CD14-positive monocyte (primary cell): ENCODE measurements at places on chromosomes 1 and 21. TPM values are rescaled to one million over a fixed set of nuclear protein-coding genes. Genes with fewer than 3 reads are reported as not detected.

DNA sequence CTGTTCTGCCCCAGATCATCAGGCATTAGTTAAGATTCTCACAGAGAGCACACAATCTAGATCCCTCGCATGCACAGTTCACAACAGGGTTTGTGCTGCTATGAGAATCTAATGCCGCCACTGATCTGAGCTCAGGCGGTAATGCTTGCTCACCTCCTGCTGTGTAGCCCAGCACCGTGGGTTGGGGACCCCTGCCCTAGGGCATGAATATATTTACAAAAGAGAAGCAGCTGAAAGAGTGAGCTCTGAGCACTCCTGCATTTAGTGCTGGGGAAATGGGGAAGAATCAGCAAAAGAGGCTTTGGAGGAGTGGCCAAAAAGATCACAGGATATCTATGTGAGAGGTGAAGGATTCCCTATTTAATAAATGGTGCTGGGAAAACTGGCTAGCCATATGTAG, 5.6 kb downstream of the CFAP57 start:
- H3K27me3 ChIP-seq: no peaks in the 10 kb centered on the region
- H3K36me3 ChIP-seq: no peaks in the 10 kb centered on the region
- no peak for DNase-seq
- no peaks in the 10 kb centered on the region for H3K4me1 ChIP-seq

DNA sequence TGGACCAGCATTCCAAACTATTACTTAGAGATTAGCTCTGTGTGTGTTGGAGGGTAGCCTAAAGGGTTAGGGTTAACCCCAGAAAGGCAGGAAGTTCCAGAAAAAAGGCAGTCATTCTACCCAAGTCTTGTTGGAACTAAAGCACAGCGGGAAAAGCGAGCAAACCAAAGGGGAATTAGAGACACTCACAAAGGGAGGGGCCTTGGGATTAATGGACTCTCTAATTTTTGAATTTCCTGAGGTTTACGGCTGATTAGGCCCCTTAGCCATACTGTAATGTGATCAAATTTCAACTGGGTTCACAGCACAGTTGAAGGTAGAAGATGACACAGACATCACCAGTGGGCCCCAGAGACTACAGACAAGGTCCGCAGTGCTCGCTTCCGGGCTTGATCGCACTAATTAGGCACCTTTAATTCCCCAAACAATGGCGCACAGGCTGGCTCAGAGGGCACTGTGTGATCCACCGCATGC, 28.3 kb downstream of the CAPZB start:
- peaks cover 20% of the 10 kb centered on the region for H3K36me3 ChIP-seq
- H3K27ac ChIP-seq: no peak overlapping the region
- H3K4me1 ChIP-seq: peaks cover 22% of the 10 kb centered on the region
- no peak for DNase-seq

DNA sequence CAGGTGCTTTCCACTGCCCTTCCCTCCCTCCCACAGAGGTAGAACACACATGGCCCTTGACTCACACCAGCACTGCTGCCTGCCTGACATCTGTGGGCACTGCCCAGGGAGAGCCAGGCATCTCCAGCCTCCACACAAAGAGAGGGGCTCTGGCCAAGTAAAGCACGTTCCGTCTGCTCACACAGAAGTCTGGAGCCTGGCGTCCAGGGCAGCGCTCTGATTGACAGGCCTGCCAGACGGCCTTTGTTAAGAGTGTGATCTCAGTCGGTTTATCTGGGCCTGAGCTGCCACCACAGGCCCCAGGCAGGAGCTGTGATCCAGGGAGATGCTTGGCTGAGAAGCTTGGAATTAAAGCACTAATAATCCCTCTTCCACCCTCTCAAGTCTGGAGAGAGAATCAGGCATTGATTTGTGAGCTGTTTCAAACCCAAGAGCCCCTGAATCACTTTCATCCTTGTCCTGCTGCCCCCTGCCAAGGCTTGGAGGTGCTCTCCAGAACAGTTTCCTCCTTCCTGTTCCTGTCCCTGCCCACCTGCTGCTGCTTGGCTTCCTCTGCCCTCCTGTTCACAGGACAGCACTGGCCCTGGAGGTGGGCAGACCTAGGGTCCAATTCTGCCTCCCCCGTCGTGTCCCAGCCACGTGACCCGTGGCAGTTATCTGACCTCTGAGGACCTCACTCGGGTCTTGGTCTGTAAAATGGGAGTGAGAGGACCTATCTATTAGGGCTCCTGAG, 3.7 kb downstream of the DMRTB1 start:
- no peaks in the 10 kb centered on the region for H3K4me1 ChIP-seq
- H3K27ac ChIP-seq: no peak overlapping the region
- no peaks in the 10 kb centered on the region for H3K27me3 ChIP-seq
- no peak overlapping the region for H3K4me3 ChIP-seq
- no peak for DNase-seq

- no peak overlapping the region for H3K4me3 ChIP-seq
- no peaks in the 10 kb centered on the region for H3K27me3 ChIP-seq
- no peaks in the 10 kb centered on the region for H3K4me1 ChIP-seq
- H3K36me3 ChIP-seq: no peaks in the 10 kb centered on the region
- peak; percentile 3 for DNase-seq
Measured at GRCh38 chr21:25370311-25370744, 237.0 kb downstream of the MRPL39 start.

- DNase-seq: no peak
- H3K27ac ChIP-seq: no peak overlapping the region
- H3K36me3 ChIP-seq: no peaks in the 10 kb centered on the region
- no peaks in the 10 kb centered on the region for H3K27me3 ChIP-seq
Measured at GRCh38 chr21:23541571-23541970, 2065.7 kb downstream of the MRPL39 start.

- no peak overlapping the region for H3K27ac ChIP-seq
- H3K4me1 ChIP-seq: no peaks in the 10 kb centered on the region
- H3K27me3 ChIP-seq: no peaks in the 10 kb centered on the region
Measured at GRCh38 chr1:71222668-71223067, 141.8 kb upstream of the ZRANB2 start.

- H3K4me1 ChIP-seq: peaks cover 20% of the 10 kb centered on the region
- no peak for DNase-seq
- no peak overlapping the region for H3K4me3 ChIP-seq
- H3K36me3 ChIP-seq: no peaks in the 10 kb centered on the region
- H3K27me3 ChIP-seq: no peaks in the 10 kb centered on the region
Measured at GRCh38 chr1:229621663-229622062, 4.3 kb downstream of the TAF5L start.

GRCh38 chr1:91830242-91831131, 55.5 kb downstream of the TGFBR3 start:
- H3K27ac ChIP-seq: no peak overlapping the region
- DNase-seq: no peak
- H3K4me1 ChIP-seq: peaks cover 8% of the 10 kb centered on the region
- H3K36me3 ChIP-seq: no peaks in the 10 kb centered on the region

DNA sequence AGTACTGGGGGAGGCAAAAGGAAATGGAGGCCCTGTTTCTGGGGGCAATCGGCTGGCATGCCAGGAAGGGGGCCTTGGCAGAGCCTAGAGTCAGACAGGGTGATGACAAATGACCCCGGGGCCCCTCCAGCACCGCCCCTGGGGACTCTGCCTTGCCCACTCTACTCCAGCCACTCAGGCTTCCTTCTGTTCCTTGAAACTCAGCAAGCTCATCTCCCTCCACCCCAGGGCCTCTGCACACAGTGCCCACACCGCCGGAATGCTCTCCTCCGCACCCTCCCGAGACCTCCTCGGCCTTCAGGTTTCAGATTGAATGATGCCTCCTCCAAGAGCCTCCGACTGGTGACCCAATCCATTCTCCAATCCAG, 122.5 kb upstream of the ZBTB40 start:
- no peaks in the 10 kb centered on the region for H3K36me3 ChIP-seq
- H3K27ac ChIP-seq: no peak overlapping the region
- no peak for DNase-seq
- H3K4me1 ChIP-seq: no peaks in the 10 kb centered on the region

GRCh38 chr1:51190961-51191360, 45.1 kb upstream of the RNF11 start:
- no peaks in the 10 kb centered on the region for H3K36me3 ChIP-seq
- peak; percentile 56 for DNase-seq
- H3K27ac ChIP-seq: no peak overlapping the region

- peak; percentile 82 for DNase-seq
- H3K27ac ChIP-seq: no peak overlapping the region
- no peak overlapping the region for H3K4me3 ChIP-seq
- no peaks in the 10 kb centered on the region for H3K27me3 ChIP-seq
Measured at GRCh38 chr1:70509996-70510876, 99.2 kb downstream of the CTH start.

DNA sequence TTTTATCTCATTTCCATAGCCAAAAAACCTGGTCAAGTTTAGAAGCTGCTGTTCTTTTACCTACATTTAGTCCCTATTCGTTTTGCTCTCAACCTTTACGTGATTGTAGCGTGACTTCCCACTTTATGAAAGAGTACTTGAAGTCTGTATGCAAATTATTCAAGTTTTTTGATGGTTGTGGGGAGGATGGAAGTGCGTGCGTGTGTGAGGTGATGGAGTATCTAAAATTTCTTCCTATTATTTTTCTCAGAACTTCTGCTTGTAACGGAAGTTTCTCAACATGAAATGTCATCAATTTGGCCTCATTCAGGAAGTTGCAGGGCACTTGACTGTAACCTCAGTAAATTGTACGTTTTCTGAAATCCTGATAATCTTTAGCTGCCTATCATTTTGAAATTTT, 64.0 kb downstream of the SAMSN1 start:
- H3K27ac ChIP-seq: peak overlapping the region; percentile 66
- DNase-seq: peak; percentile 90
- peaks cover 30% of the 10 kb centered on the region for H3K36me3 ChIP-seq
- H3K4me3 ChIP-seq: peak overlapping the region; percentile 38

DNA sequence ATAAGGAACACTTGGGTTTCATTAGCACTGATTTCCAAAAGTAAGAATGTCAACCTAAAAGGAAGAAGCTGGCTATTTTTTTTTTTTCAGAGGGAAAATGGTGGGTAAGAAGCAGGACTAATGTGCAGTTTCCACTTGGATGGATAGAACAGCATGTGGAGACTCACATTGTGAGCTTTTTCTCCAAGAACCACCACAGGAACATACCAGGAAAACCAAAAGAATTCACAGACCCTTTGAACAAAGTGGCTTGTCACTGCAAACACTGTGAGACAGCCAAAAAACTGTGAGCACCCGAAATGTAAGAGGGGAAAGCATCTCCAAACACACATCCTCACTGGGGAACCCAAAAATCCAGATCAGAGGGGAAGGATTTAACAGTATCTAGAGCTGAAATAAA, 15.7 kb upstream of the MX1 start:
- no peak overlapping the region for H3K27ac ChIP-seq
- H3K4me1 ChIP-seq: peaks cover 26% of the 10 kb centered on the region
- H3K4me3 ChIP-seq: no peak overlapping the region
- DNase-seq: no peak
- peaks cover 45% of the 10 kb centered on the region for H3K36me3 ChIP-seq

DNA sequence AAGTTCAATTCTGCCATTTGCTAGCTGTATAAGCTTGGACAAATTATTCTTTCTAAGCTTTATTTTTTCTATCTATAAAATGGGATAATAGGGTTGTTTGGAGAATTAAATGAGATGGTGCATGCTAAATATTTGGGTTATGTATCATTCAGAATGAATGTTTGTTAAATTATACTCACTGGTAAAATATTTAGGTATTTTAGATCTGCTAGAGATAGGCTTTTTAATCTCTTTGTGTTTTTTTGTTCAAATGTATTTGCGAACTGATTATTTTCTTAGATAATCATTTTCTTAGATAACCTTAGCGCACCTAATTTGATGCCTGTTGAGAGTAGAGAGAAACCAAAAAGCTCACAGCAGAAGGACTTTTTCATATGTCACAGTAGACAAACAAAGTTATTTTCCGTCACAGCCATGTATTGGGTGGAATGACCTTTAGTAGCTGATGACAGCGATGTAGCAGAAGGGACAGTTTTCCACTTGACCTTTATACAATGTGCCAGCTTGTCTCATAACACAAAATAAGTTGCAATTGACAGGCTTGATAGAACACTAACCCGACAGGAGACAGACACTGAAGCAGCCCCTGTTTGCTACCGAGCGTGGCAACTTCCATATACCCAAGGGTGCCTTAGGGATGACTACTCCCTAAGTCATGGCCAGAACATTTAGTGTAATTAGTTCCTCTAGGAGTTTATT, 93.0 kb downstream of the DISC1 start:
- no peaks in the 10 kb centered on the region for H3K27me3 ChIP-seq
- H3K4me3 ChIP-seq: no peak overlapping the region
- H3K4me1 ChIP-seq: no peaks in the 10 kb centered on the region
- no peak overlapping the region for H3K27ac ChIP-seq

GRCh38 chr1:168229893-168230292, 4.1 kb downstream of the SFT2D2 start:
- no peak overlapping the region for H3K4me3 ChIP-seq
- H3K4me1 ChIP-seq: peaks cover 36% of the 10 kb centered on the region
- DNase-seq: no peak
- H3K36me3 ChIP-seq: peaks cover 49% of the 10 kb centered on the region
- H3K27me3 ChIP-seq: no peaks in the 10 kb centered on the region

DNA sequence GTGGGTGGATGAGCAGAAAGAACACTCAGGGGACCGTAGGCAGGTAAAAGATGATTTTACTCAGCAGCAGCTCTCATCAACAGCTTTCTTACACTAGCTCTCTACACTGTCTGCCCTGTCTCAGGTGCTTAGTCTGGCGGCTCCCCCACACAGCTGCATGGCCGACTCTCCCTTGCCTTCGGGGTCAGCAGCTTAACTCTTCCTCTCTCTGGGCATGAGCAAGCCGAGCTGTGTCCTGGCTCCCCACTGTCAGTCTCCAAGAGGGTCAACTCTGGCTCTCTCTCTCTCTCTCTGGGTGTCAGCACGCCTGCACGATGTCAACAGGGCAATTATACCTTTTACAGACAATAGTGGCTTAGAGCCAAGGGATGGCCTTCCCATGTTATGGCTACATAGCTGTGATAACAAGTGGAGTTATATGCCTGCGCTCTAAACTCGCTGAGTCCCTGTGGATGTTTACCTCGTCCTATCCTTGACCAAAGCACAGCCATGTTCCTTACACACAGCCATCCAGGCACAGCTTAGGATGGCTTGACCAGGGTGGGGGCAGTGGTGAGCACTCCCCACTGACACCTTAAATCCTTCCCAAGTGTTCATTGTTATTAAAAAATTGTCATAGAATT, 3.1 kb upstream of the BCL10 start:
- peak overlapping the region; percentile 88 for H3K27ac ChIP-seq
- DNase-seq: no peak
- no peaks in the 10 kb centered on the region for H3K36me3 ChIP-seq
- no peak overlapping the region for H3K4me3 ChIP-seq
- H3K4me1 ChIP-seq: peaks cover 45% of the 10 kb centered on the region

The PROK1 gene
- polyA plus RNA-seq: not detected in 2 replicates

The LCE7A gene
- not detected for polyA plus RNA-seq

The NBPF6 gene
- not detected for polyA plus RNA-seq

The OR2T33 gene
- polyA plus RNA-seq: not detected

The FOXD2 gene
- not detected for polyA plus RNA-seq

The FCER1A gene
- 2.1 and 8.4 TPM in 2 replicates for polyA plus RNA-seq

The GBP7 gene
- not detected in 2 replicates for polyA plus RNA-seq

The TDRD5 gene
- not detected for polyA plus RNA-seq

The SPRR2A gene
- not detected for polyA plus RNA-seq
